ENCODE measurements at places on chromosomes 2 and 18. TPM values are rescaled to one million over a fixed set of nuclear protein-coding genes. Genes with fewer than 3 reads are reported as not detected.

Gene LHCGR
- not detected for total RNA-seq

Gene OTX1
- total RNA-seq, result 1.4 TPM

Gene CFAP221
- not detected for total RNA-seq

Gene ALPI
- not detected for total RNA-seq

Gene TRIP12
- 265 TPM for total RNA-seq

Gene EFEMP1
- total RNA-seq, result 125 TPM

Gene FRZB
- total RNA-seq, result 0.20 TPM

Gene ELMOD3
- 16.7 TPM for total RNA-seq

Gene SPC25
- total RNA-seq, result 3.5 TPM

Gene PLGLB1
- total RNA-seq, result 0.74 TPM

Gene ANKRD30BL
- not detected for total RNA-seq

Gene RAB17
- 10.6 TPM for total RNA-seq

Gene WDCP
- total RNA-seq, result 11.2 TPM

Gene LOXHD1
- not detected for total RNA-seq

Gene MARCO
- 2.4 TPM for total RNA-seq

All from MCF 10A (cell line).